ENCODE measurements at places on chromosomes 3 and 15.

DNA sequence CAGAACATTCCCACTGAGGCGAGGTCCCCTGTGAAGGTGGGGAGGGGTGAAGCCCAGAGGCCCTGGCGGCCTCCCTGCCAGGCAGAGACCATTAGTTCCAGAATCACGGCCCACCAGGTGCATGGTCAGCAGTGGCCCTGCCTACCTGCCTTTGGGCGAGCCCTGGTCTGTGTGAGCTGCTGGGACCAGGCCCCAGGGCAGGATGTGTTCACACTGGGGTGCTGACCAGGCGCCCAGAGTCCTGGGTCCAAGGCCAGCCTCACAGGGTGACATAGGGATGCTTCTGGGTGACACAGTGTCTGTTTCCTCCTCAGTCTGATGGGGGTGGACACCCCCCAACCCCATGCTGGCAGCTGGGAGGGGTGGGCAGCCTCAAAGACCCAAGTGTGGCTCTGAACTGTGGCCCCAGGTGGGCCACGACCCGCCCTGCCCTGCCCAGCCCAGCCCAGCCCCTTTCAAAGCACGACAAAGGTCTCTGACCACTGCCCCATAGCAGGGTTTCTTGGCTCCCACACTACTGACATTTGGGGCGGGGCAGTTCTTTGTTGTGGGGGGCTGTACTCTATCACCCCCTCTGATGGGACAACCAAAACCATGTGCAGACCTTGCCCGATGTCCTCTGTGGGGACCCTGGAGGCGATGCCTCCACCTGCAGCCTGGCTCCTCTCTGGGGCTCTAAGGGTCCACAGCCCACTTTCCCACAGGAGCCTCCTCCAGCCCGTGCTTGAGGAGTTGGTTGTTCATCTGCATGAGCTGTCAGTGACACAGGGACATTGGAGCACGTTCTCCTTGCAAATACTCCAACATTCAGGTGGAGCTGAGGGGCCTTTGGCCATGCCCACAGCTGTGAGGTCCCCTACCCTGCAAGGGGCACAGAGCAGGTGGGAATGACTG is 44.8 kb upstream of the SLC41A3 start:
- DNase-seq, result no peak

GRCh38 chr3:30199855-30200254 is 406.5 kb upstream of the TGFBR2 start:
- DNase-seq, result no peak

GRCh38 chr3:161671141-161671540 is 174.5 kb downstream of the OTOL1 start:
- DNase-seq, result no peak

DNA sequence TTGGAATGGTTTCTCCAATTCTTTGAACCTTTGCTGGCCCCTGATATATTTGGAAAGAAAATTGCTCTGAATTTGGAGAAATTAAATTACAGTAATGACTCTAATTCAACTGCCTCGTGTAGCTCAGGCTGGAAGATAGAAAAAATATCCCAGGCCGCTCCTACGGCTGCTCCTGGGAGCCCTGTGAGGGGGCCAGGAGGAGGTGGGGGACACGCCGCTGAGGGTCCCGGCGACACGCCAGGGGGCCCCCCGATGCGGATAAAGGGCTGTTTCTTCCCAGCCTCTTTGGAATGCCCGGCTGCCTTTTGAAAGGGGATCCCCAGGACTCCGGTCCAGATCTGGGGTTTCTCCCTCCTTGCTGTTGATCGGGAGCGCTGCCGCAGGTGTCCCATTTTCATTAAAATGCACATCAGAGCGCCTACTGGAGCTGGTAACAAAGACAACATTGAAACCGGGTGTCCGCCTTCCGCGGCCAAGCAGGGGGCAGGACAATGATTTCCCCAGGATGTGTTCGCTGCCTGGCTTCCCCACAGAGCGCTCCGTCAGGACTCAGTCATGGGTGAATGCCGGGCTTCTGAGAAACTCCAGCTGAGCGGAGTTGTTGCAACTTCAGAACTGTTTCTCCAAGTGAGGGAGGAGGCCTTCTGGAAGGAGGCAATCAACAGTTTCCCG is 200.1 kb upstream of the KBTBD8 start:
- DNase-seq, result no peak

GRCh38 chr3:169556349-169556870 is 107.1 kb downstream of the MECOM start:
- no peak for DNase-seq

- DNase-seq, result no peak
Observed at GRCh38 chr15:31471731-31472430, 145.2 kb downstream of the KLF13 start.

- DNase-seq, result no peak
Observed at GRCh38 chr3:150623945-150624344, 20.8 kb downstream of the SELENOT start.

- no peak for DNase-seq
Observed at GRCh38 chr15:88487178-88487795, 19.8 kb downstream of the MRPS11 start.

GRCh38 chr15:80926126-80926525 is 63.5 kb downstream of the MESD start:
- DNase-seq, result no peak

GRCh38 chr3:119304201-119304713 is 10.1 kb downstream of the ARHGAP31 start:
- no peak for DNase-seq

- DNase-seq, result peak; percentile 46
Observed at GRCh38 chr3:122942937-122943827, 84.4 kb downstream of the SEMA5B start.

DNA sequence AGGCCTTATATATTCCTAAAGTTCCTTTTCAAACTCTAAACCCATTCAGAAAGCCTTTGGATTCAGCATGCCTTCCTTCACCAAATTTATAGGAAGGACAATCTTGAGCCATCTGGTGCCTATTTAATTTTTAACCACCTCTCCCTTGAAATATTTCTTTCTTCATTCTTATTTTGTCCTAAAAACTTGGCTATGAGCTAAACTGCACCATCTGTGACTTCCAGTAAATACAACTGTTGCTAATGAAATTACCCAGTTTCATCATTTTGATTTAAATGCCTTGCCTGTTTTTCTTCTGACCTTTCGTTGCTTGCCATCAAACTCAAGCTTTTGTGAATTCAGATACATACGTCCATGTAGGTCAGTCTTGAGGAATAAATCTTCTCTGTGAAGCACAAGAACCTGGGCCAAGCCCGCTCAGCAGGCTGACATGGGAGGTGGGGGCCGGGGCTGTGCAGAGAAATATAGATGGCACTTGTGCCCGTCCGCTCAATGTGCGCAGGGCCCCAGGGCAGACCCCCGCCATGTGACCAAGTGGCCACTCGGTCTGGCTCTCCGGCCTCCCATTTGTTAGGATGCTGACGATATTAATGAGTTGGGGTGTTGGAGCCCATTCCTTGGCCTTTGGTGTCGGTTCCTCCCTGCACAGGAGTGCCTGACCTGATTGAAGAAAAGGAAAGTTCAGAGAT is 335.9 kb downstream of the VPS13C start:
- no peak for DNase-seq

DNA sequence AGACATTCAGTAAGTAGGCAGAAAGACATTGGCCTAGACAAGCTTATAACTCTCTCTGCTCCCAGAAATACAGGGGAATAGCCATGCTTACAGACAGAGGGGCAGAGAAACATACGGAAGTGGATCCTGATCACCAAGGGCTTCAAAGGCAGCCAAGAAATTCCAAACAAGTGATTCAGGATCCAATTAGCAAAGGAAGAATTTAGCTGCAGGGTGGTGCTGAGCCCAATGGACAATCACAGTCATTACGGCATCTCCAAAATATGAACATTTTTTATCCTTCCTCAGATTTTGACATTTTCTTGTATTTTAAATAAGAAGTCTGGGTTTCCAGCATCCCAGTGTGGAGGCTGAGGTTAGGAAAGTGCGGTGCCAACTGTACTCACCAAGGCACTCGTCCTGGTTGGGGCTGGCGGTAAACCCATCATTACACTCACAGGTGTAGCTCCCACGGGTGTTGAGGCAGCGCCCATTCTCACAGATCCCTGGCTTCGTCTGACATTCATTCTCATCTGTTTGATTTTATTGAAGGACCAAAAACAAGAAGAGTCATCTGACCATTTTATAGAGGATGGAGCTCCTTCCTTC is 96.8 kb downstream of the DUT start:
- no peak for DNase-seq

GRCh38 chr15:37537802-37538201 is 396.6 kb upstream of the TMCO5A start:
- no peak for DNase-seq

DNA sequence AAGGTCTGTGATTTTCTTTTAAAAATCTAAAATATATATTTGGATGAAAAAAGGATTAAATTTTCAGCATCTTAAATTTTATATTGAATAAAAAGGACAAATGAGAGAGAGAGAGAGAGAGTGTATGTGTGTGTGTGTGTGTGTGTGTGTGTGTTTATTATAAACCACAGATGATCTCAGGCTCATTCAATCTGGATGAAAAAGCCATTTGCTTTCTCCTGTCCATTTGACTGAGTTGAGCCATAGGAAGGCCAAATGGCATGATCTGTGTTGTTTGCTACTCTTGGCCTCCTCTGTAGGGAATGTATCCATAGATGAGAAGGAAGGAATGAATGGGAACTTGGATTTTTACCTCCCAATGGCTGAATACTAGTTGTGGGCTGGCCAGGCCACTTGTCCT is 92.5 kb upstream of the MEX3B start:
- no peak for DNase-seq

DNA sequence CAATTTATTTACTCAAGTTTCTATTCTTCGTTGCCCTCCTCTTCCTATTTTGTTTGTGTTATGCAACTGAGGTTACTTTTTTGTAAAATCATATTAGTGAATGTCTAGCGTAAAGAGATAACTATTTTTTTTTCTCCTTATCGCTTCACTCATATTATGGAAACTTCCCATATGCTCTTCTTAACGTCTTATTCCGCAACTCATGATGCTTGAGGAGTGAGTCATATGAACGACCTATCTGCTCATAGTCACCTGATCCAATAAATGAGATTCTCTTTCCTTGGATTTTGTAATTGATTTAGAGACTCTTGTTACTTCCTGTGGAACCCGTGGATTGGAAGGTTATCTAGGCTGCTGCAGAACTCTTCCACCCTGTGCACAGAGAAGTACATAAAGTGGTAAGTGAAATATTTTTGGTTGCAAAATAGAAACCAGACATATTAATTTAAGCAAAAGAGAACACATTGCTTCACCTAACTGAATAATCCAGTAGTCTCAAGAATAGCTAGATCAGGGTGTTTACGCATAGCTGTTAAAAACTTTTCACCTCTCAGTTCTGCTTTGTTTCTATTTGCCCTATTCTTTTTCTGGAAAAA is 719.3 kb upstream of the SGO1 start:
- no peak for DNase-seq

- peak; percentile 8 for DNase-seq
Observed at GRCh38 chr3:56753206-56753820, 48.4 kb downstream of the ARHGEF3 start.

DNA sequence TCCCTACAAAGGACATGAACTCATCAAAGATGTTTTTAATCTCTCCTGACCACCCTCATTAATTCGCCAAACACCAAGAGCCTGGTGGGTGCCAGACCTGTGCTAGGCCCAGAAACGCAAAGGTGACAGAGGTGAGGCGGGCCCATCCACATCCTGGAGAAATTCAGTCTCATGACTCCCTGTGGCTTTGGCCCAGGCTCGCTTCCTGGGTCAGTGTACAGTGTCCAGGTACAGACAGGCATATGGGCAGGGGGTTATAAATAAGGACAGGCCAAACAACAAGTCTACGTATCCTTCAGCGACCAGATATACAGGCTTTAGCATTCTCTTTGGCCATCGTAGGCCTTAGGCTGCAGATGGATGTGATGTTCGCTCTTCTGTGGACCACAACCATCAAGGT is 945 bp upstream of the PLA2G4F start:
- no peak for DNase-seq

GRCh38 chr3:146672941-146673340 is 67.8 kb upstream of the PLSCR5 start:
- DNase-seq, result no peak

- DNase-seq, result no peak
Observed at GRCh38 chr3:145639003-145639606, 521.9 kb downstream of the PLOD2 start.

- DNase-seq, result no peak
Observed at GRCh38 chr15:57333487-57333886, 42.8 kb upstream of the CGNL1 start.

GRCh38 chr3:127678611-127679533 is 6.1 kb downstream of the ABTB1 start:
- DNase-seq, result no peak

DNA sequence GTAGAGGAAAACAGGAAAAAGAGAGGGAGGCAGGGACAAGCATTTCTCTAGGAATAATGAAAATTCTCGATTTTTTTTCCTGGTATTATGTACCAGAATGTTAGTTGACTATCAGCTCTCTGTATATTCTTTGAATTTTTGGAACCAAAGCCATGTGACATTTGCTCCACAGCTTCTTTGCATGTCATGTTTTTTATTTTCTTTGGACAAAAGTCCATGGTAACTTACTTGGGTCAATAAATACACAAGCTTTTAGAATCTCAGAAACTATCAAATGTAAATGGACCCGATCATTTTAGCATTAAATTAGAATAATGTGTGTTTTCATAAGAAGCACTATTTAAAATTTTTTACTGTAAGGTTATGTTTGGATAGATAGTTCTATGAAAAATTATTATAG is 320.5 kb downstream of the ZIC1 start:
- DNase-seq, result no peak

DNA sequence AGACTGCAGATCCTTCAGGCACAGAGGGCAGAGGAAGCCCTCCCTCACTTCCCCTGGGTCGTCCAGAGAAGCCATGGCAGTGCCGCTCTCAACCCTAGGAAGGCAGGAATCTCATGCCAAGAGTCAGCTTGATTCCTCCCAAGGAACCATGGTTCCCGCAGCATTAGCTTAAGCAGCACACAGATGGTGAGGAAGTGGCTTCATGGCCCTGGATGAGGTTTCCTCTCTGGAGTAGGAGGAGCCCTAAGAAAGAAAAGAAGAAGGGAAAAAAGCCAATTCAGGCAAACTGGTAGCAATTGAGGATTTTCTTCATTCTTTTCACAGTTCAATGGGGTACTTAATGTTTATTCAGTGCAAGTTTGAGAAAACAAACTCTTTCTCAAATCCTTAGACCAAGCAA is 2.9 kb downstream of the RBSN start:
- no peak for DNase-seq

DNA sequence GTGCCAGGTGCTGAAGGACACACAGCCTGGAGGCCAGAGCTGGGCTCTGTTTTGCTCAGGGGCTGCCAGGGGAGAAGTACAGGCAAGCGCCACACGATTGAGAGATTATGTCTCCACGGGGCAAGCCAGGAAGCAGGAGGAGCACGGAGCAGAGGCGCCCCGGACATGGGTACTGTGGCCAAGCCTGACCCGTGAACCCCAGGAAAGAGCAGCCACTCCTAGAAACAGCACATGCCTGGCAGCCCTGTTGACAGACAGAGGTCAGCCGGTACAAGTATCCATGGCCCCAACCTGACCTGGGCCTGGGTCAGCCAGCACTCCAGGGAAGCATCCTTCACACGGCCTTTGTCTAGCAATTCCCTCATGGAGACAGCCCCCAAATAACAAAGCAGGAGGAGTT is 89.4 kb downstream of the ADAMTS17 start:
- no peak for DNase-seq

GRCh38 chr3:54366007-54366750 is 243.8 kb downstream of the CACNA2D3 start:
- no peak for DNase-seq

GRCh38 chr15:68768321-68768720 is 52.4 kb downstream of the ANP32A start:
- no peak for DNase-seq
